ENCODE measurements at places on chromosomes 6 and 20. TPM values are rescaled to one million over a fixed set of nuclear protein-coding genes. Genes with fewer than 3 reads are reported as not detected.

DNA sequence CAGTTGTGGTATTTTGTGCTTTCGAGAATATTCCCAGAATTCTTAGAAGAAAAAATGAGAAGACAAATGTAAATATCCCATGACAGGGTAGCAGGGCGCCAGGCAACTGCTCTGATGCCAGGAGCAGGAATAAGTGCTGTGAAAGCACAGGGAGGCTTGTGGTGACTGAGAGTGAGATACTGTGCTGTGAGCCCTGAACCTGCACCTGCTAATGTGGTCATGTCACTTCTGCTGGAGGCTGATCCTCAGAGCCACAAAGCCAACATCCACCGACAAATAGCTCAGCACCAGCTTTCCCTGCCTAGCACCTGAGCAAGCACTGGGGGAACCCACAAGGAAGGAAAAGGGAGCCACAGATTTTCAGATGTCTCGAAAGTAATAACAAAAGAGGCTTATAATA, 368.6 kb upstream of the CDH4 start:
- H3K27ac ChIP-seq = no peak overlapping the region
- DNase-seq = no peak
- H3K4me1 ChIP-seq = no peaks in the 10 kb centered on the region
- H3K36me3 ChIP-seq = no peaks in the 10 kb centered on the region

MEP1A gene
- not detected for total RNA-seq

- H3K27ac ChIP-seq = no peak overlapping the region
- H3K27me3 ChIP-seq = no peaks in the 10 kb centered on the region
- no peak for DNase-seq
These were observed 25.9 kb downstream of the JAG1 start for GRCh38 chr20:10647909-10648308.

DNA sequence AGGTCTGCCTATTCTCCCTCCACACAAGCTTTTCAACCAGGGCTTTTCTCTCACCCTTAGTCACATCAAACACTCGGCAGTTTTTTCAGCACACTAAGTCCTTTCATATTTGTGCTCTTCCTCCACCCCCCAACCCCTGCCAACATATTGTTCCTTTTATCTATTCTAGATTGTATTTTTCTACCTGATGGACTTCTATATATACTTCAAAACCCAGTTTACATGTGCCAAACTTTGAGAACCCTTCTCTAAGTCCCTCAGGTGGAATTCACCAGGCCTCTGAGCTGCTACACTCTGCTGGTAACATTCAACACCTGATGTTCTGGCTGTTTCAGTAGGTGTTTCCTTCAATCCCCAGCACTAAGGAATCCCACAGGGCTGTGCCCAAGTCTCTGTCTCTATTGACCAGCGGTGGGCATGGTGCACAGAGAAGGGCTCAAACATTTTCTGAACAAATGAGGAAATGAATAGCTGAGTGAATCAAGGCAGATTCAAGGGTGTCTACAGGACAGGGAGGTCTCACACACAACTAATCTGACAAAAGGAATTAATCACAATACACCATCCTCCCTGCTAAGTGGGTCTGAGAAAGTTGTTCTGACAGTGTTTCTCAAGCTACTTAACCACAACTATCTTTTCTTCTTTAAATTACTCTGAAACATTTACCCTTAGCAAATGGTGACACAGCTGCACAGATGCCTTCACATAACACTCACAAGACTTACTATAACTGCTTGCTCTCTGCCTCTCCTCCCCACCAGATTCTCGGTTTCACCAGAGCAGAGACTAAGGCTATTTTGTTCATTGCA, 166.5 kb downstream of the TSHZ2 start:
- no peaks in the 10 kb centered on the region for H3K4me1 ChIP-seq
- H3K27ac ChIP-seq = no peak overlapping the region
- H3K27me3 ChIP-seq = peaks cover 47% of the 10 kb centered on the region
- no peak for DNase-seq
- H3K4me3 ChIP-seq = no peak overlapping the region
- H3K36me3 ChIP-seq = no peaks in the 10 kb centered on the region

DNA sequence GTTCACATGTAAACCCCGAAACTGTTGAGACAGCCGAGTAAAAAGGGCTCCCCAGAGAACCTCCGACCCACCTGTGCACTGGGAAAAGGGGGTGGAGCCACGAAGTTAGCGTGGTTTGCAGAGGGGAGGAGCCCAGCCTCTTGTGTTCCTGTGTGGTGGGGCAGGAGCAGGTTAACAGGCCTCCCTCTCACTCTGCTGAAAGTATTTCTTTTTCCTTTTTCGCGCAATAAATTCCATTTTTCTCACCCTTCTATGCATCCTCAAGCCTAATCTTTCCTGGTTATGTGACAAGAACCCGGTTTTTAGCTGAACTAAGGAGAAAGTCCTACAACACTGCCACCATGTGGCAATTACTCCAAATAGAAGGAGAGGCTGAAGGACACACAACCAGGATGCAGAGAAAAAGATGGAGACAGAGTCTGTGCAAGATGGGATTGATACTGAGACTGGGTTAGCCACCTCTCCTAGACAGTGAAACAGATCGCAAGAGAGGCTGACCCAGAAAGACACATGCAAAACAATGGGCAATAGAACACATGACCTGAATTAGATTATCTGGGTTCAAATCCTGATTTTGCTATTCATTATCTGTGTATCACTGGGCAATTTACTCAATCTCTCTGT, 168.7 kb upstream of the PRSS16 start:
- H3K27ac ChIP-seq = no peak overlapping the region
- peak overlapping the region; percentile 68 for H3K4me3 ChIP-seq
- no peaks in the 10 kb centered on the region for H3K36me3 ChIP-seq

- no peaks in the 10 kb centered on the region for H3K4me1 ChIP-seq
- H3K27ac ChIP-seq = no peak overlapping the region
- H3K36me3 ChIP-seq = no peaks in the 10 kb centered on the region
- no peak overlapping the region for H3K4me3 ChIP-seq
These were observed 73.2 kb downstream of the LY86 start for GRCh38 chr6:6661684-6662083.

GRCh38 chr6:161300823-161301222, 27.0 kb upstream of the AGPAT4 start:
- DNase-seq = no peak
- no peaks in the 10 kb centered on the region for H3K36me3 ChIP-seq
- H3K4me3 ChIP-seq = no peak overlapping the region
- H3K4me1 ChIP-seq = peaks cover 11% of the 10 kb centered on the region
- H3K27me3 ChIP-seq = no peaks in the 10 kb centered on the region
- H3K27ac ChIP-seq = no peak overlapping the region

MANEA gene
- total RNA-seq = 4.6 TPM

STK4 gene
- 20.6 TPM for total RNA-seq

GRCh38 chr6:34638834-34639736, 57.5 kb downstream of the ILRUN start:
- H3K4me1 ChIP-seq = no peaks in the 10 kb centered on the region
- no peaks in the 10 kb centered on the region for H3K36me3 ChIP-seq
- H3K27me3 ChIP-seq = no peaks in the 10 kb centered on the region

DNA sequence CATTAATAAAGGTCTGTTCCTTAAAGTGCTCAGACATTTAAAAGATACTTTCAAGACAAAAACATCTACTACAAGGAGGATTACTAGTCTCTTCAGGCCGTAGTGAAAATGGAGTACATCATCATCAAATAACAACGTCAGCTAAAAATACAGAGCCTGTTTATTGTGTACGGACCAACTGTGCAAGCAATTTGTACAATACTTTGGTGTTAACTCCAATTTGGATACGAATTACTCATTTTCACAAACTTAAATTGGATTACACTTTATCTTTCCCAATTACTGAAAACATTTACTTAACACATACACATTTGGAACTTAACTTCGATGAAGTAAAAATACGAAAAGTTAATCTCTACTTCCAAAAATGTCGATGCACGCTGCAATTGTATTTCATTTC, 802 bp downstream of the CYP39A1 start:
- no peaks in the 10 kb centered on the region for H3K36me3 ChIP-seq
- no peaks in the 10 kb centered on the region for H3K27me3 ChIP-seq
- H3K4me3 ChIP-seq = peak overlapping the region; percentile 91
- H3K4me1 ChIP-seq = peaks cover 27% of the 10 kb centered on the region
- no peak overlapping the region for H3K27ac ChIP-seq
- peak; percentile 30 for DNase-seq

GRCh38 chr6:87879132-87879861, 168.3 kb upstream of the SPACA1 start:
- H3K4me3 ChIP-seq = no peak overlapping the region
- H3K36me3 ChIP-seq = no peaks in the 10 kb centered on the region
- peaks cover 51% of the 10 kb centered on the region for H3K27me3 ChIP-seq
- no peak for DNase-seq
- no peak overlapping the region for H3K27ac ChIP-seq

MYLK2 gene
- total RNA-seq = 1.7 TPM

DNA sequence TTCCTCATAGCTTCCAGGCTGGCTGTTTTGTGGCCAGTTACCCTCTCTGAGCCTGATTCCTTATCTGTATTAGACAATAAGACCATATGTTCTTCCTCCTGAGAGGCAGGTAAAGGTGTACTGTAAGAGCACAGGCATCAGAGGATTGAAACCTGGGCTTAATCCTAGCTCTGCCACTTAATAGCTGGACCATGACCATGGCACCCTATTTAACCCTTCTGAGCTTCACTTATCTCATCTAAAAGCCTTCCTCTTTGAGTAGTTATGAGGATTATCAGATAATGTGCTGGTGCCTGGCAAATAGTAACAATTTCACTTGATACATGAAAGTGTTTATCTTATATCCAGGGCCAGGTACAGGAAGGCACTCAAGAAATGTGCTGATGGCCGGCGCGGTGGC, 34.9 kb downstream of the BCL2L1 start:
- no peak for DNase-seq
- H3K4me1 ChIP-seq = peaks cover 6% of the 10 kb centered on the region
- no peak overlapping the region for H3K4me3 ChIP-seq
- H3K36me3 ChIP-seq = peaks cover 68% of the 10 kb centered on the region
- H3K27me3 ChIP-seq = no peaks in the 10 kb centered on the region

KAT14 gene
- total RNA-seq = 12.5 TPM

DNA sequence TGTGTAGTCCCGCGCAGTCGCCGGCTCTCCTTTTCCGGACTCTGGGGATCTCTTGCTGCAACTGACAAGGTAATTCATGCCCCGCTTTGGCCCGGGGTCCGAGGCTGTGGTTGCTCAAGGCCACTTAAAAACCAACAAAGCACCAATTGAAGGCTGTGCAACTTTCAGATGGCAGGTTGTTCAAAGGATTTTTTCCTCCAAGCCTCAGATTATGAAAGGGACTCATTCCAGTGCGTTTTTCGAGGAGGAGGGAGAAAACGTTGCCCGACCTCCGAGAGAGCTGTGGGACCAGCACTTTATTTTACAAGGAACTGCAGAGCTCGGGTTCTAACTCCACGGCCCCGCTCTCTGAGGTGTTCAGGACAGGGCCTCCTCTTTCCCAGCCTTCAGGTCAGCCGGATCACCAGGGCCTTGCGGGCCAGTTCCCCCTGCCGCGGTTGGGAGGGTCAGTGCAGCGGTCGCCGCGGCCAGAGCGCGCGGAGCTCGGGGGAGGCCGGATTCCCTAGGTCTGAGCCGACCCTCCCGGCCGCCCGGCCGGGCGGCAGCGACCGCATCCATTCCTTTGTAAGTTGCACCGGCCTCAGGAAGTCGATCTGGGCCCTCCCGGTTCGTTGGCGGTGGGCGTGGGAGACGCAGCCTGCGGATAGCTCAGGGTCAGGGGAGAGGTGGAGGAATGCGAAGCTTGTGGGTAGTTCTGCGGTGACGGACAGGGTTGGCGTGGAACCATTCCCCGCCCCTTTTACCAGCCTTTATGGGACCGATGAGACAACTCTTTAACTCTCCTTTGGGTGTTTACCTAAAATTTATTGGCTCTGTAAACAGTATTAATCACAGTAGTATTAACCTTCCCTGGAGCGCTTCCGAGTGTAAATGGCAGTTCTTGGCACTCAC, 1.6 kb downstream of the UTRN start:
- peaks cover 14% of the 10 kb centered on the region for H3K4me1 ChIP-seq
- H3K27me3 ChIP-seq = no peaks in the 10 kb centered on the region
- peaks cover 2% of the 10 kb centered on the region for H3K36me3 ChIP-seq
- H3K4me3 ChIP-seq = peak overlapping the region; percentile 92

DNA sequence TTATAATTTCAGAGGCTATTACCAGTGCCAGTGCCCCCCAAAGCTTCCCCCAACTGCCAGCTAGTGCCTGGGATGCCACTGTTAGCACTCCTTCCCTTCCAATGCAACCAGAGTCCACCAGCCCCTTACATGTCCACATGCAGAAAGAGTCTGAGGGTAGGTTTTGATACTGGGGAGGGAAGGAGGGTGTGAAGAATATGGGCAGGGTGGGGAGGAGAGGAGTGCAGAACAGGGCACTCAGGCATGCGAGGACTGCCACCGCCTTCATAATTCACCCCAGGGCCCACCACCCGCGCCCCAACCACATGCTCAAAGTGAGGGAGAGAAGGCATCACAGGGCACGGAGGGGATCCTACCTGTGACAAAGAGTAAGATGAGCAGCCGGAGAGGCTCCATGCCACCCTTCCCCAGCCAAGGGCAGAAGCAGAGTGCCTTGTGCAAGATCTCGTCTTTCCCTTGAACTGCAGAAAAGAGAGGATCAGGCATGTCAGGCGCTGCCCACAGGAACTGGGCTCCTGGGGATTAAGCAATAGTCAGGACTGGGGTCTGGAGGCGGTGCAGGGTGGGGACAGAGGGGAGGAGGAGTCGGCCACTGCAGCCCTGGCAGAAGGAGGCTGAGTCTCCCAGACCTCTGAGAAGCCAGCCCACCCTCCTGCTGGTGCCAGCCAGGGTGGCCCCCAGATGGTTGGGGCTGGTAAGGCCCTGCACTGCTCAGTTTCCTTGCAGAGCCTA, at the start of gene TREM2:
Gene TREM2, minus strand, starts transcription at position 430 of the 732 bp plus-strand sequence. Its CDS starts 34 bp downstream, at position 396.
- H3K4me1 ChIP-seq = no peaks in the 10 kb centered on the region
- no peaks in the 10 kb centered on the region for H3K36me3 ChIP-seq
- DNase-seq = no peak
- H3K4me3 ChIP-seq = no peak within 1 kb of the TSS
- H3K27ac ChIP-seq = no peak within 1 kb of the TSS

SLC22A1 gene
- total RNA-seq = 10.2 TPM

GRCh38 chr20:60589623-60590022, 631.4 kb downstream of the CDH26 start:
- H3K27ac ChIP-seq = no peak overlapping the region
- H3K4me3 ChIP-seq = no peak overlapping the region
- H3K4me1 ChIP-seq = no peaks in the 10 kb centered on the region
- H3K27me3 ChIP-seq = no peaks in the 10 kb centered on the region
- H3K36me3 ChIP-seq = no peaks in the 10 kb centered on the region
- peak; percentile 3 for DNase-seq

DNA sequence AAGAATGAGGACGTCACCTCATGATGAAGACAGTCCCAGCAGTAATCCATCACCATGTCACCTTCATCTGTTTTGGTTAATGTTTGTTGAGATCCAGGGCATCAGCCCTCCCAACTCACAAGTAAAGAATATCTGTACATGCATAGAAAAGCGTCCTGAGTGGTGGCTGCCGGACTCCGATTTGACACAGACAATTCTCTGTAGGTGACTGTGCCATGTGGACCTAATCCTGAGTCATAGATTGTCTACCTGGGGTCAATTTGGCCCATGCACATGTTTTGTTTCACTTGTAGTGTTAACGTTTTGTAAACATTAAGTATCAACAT, 168.4 kb upstream of the UST start:
- no peaks in the 10 kb centered on the region for H3K36me3 ChIP-seq
- H3K27ac ChIP-seq = no peak overlapping the region
- peak overlapping the region; percentile 43 for H3K4me3 ChIP-seq

HCRTR2 gene
- total RNA-seq = not detected

- no peak overlapping the region for H3K27ac ChIP-seq
- peaks cover 13% of the 10 kb centered on the region for H3K4me1 ChIP-seq
- DNase-seq = peak; percentile 49
These were observed 22.7 kb upstream of the NTSR1 start for GRCh38 chr20:62685781-62686555.

- no peaks in the 10 kb centered on the region for H3K36me3 ChIP-seq
- H3K27ac ChIP-seq = no peak overlapping the region
- no peaks in the 10 kb centered on the region for H3K4me1 ChIP-seq
- no peaks in the 10 kb centered on the region for H3K27me3 ChIP-seq
- H3K4me3 ChIP-seq = no peak overlapping the region
These were observed 32.1 kb downstream of the BFSP1 start for GRCh38 chr20:17499041-17499440.
